ENCODE measurements at places on chromosomes 7 and 10.

DNA sequence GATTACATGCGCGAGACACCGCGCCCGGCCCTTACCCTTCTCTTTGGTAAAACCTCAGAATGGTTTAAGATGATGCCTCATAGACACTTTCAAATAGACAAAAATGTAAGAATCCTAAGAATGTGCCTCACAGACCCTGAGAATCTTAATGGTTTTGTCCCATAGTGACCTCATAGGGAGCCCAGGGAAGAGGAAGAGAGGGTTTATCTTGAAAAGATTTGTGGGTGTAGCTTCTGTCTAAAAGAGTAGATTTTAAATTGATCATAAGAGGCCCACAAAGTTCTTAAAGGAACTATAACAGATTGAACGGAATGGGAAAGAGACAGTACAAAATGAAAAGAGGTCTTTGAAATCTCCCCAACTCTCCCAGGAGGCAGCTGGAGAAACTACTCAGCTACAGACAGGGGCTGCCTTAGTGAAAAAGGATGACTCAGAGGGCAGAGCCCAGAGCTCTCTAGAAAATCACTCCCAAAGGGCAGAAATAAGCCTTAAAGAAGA lies 220.6 kb downstream of the ADRA2A start:
- DNase-seq: no peak

DNA sequence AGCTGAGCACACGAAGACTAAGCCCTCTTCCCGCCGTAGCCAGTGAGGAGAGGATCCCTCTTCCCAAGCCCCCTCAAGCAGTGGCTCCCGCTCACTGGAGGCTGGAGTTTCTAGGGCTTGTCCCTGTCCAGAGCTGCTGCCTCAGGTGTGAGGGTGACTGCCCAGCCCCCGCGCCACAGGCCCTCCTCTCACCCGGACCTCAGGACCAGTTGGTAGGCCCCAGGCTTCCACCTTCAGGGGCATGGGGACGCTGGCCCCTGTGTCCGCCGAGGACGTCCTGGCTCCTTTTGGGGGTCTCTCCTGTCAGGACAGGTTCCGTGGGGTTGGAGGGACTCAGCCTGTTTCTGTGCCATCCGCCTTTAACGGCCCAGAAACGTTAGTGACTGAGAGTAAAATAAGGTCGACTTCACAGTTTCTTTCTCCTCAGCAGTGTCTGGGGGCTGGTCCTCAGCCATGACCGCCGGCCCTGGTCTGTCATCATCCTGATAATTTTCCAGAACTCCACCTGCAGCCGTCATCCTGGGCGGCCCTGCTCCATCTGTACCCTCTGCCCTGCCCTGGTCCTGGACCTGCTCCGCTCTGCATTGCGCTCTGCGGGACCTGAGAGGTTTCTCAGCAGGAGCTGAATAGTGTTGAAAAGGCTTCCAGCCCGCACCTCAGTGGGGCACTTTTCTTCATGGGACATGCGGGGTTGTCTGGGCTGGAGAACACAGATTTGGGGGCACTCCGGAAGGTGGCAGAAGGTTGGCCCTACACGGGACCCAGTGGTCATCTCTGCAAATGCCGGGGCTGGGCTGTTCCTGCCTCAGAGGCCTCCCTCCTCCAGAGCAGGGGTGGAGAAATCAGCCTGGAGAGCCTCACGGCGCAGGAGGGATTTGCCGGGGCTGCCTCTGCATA lies 36.0 kb upstream of the FAM20C start:
- DNase-seq: no peak

GRCh38 chr10:70302292-70302691 lies 18.5 kb upstream of the NPFFR1 start:
- DNase-seq: no peak

DNA sequence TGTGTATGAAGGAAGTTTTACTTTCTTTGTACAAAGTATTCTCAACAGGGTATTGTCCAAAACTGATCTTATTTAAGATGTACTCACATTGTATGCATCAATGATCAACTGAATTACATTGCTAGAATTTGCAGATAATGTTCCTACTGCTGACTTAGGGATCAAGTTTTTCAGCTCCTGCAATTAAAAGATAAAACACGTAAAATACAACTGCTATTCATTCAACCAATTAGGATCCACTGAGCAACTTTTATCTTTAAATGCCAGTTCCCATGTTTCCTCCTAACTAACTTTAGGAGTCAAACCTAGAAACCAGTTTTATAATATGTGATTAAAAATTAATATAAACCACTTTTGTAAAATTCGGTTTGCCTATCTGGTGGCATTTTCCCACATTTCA lies 35.9 kb downstream of the ITGB1 start:
- DNase-seq: no peak

- no peak for DNase-seq
These were observed 48.1 kb downstream of the SORBS1 start for GRCh38 chr10:95513008-95513589.

Measured in occipital lobe (tissue), 3 donors.